NCI-H146 (cell line): ENCODE measurements at places on chromosomes 6 and 20.
A peak's percentile ranks its signal among the peaks of the same experiment; 100 is the strongest.

DNA sequence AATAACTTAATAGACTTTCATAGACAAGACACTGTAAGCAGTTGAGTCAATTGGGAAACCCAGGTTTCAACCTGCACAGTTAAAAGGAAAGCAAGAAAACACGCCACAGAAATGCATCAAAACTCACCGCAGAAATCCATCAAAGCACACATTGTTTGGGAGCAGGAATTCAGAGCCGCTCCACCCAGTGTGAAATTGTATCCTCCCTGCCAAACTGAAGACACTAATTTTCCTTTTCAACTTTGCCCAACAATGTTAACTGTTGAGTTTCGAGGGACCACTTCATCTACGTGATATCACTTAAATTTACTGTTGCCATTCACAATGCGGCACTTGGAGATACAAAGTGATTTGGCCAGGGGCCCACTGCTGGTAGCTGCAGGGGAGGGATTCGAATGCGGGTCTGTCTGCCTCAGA lies 92.7 kb downstream of the DACT2 start:
- DNase-seq, result no peak

GRCh38 chr20:45576995-45577394 lies 2.1 kb downstream of the WFDC8 start:
- no peak for DNase-seq

- DNase-seq, result no peak
Observed at GRCh38 chr6:16477367-16478149, 239.2 kb downstream of the GMPR start.

GRCh38 chr6:126026001-126026400 lies 39.7 kb downstream of the TRMT11 start:
- no peak for DNase-seq

GRCh38 chr6:36783603-36784375 lies 55.5 kb downstream of the CPNE5 start:
- DNase-seq, result no peak

DNA sequence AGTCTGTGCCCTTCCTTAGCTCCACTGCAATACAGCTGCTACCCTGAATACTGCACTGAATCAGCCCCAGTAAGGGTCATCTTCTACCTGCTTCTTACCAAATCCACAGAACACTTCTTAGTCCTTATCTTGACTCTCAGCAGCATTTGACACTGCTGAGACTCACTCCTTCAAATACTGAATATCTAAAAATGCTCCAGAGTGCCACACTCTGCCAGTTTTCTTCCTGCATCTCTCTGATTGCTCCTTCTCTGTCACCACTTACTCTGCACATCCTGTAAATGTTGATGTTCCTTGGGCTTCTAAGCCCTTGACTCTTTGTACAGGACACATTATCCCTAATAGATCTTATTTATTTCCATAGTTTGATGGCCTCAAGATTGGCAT lies 19.8 kb downstream of the MAN1A1 start:
- no peak for DNase-seq

GRCh38 chr20:61886721-61887595 lies 178.7 kb downstream of the TAF4 start:
- peak; percentile 64 for DNase-seq

- DNase-seq, result no peak
Observed at GRCh38 chr6:24908650-24909035, 27.1 kb downstream of the RIPOR2 start.

GRCh38 chr6:47008397-47008763 lies 33.8 kb downstream of the ADGRF1 start:
- DNase-seq, result no peak

GRCh38 chr20:25214426-25214790 lies 18.9 kb downstream of the ENTPD6 start:
- no peak for DNase-seq

- DNase-seq, result no peak
Observed at GRCh38 chr6:136465766-136466303, 84.4 kb downstream of the MAP7 start.

DNA sequence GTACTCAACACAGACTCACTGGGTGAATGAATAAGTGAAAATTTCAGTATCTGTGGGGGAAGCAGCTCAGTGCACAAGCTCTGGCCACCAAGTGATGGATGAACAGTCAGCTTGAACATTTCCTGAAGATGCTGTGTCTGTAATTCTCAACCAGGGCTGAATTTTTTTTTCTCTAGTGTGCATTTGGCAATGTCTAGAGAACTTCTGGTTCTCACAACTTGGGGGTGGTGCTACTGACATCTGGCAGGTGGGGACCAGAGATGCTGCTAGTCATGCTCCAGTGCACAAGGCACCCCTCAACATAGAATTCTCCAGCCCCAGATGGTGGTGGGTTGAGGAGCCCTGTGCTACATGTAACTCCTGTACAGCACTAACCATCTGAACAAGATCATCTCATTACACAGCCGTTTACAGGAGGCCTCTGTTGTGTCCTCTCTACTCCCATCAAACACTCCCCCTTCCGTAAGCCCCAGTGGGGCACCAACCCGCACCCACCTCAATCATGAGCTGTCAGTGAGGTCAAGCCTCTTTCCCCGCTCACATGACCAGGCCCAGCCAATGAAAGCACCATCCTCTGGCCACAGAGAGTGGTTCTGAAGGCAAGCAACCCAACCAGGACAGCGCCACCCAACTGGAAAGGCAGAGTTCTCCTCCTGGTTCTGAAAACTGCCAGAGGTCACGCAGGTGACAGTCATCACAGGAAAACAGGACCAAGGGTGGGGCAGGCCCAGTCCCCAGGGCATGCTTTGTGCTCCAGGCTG lies 103.9 kb upstream of the PMEPA1 start:
- DNase-seq, result no peak

DNA sequence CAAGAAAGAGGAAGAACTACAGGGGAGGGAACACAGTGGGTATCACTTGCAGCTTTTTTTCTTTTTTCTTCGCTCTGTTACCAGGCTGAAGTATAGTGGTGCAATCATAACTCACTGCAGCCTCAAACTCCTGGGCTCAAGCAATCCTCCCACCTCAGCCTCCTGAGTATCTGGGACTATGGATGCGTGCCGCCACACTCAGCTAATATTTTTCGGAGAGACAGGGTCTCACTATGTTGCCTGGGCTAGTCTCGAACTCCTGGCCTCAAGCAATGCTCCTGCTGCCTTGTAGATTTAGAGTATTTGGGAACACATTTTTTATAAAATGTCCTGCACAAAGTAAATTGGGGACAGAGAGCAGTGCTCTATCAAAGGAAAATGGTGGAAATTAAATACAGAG lies 28.3 kb downstream of the PARD6B start:
- no peak for DNase-seq

DNA sequence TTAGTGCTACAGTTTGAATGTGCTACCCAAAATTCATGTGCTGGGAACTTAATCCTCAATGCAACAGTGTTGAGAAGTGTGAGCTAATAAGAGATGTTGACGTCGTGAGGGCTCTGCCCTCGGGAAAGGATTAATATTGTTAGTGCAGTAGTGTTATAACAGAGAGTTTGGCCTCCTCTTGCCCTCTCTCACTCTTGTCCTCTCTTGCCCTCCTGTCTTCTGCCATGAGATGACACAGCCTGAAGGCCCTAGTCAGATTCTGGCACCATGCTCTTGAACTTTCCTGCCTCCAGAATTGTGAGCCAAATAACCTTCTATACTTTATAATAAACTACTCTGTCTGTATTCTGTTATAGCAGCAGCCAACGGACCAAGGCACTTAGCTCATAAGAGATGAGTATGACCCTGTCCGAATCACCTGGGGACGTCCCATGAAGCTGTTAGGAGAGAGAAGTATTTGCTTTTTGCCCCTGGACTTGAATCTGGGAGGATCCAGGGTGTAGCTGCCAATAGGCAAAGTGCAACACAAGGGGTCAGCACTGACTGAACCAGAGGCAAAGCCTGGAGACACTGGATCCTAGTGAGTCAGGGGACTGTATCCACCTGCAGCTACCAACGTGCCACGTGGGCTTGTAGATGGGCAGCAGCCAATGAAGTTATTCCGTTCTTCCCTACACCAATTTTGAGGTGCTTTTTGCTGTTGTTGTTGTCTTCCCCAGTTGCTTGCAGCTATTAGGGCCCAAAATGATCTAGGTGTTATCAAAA lies 233.7 kb downstream of the THBS2 start:
- peak; percentile 49 for DNase-seq

DNA sequence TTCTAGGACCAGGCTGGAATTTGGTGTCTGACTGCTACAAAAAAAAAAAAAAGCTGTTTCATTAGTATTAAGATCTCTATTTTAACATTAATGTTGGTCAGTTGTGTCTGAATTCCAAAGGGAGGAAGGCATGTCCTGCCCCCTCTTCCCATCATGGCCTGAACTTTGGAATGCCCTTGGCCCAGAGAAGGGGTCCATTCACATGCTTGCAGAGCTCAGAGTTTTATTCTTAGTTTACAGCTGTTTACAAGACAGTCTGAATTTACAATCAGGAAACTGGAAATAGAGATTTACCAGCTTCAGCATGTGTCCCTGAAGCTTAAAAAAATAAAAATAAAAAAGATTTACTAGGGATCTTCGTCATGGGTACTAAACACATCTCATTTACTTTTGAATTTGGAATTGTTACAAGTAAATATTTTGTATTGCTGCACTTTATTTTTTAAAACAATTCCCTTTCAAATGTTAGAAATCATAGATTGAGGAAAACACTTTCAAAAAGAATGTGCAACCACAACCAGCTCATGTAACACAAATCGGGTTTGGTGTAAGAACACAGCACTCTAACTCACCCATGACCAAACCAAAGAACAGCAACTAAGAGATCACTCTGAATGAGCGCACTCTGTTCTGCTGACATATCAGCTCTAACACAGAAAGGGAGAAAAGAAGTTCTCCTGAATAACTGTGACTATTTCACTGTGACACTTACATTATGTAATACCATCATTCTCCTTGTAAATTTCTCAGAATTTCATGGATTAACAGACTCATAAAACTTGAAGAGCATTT lies 6.6 kb upstream of the SERPINB6 start:
- DNase-seq, result no peak

GRCh38 chr6:157075549-157076450 lies 247.5 kb downstream of the TMEM242 start:
- no peak for DNase-seq

DNA sequence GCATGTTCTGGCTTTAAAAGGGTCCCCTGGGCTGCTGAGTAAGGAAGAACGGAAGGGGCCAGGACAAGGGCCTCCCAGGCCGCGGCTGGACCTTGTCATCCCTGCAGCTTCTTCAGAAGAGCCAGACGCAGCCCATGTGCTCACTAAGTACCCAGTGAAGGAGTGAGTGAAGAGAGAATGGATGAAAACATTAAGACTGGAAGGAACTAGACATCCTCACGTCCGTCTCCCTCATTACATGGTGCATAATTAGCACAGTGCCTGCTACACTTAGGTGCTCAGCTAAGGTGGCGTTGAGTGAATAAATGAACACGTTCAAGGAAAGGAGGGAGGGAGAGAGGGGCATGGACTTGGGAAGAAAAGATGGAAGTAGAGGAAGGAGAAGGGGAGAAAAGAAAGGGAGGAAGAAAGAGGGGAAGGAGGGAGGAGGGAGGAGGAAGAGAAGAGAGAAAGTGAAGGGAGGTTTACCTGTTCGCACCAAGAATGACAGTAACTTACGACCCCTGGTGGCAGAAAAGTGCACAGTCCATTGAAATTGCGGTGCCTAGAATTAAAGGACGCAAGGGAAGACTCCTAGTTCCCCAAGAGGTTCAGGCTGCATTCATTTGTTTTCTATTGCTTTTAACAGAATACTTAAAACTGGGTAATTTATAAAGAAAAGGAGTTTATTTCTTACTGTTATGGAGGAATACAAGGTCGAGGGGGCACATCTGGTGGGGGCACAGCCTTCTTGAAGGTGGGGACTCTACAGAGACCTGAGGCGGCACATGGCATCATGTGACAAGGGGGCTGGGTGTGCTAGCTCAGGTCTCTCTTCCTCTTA lies 8.0 kb downstream of the TP53RK start:
- DNase-seq, result peak; percentile 72

GRCh38 chr6:108365478-108365877 lies 70.6 kb downstream of the AFG1L start:
- peak; percentile 7 for DNase-seq

DNA sequence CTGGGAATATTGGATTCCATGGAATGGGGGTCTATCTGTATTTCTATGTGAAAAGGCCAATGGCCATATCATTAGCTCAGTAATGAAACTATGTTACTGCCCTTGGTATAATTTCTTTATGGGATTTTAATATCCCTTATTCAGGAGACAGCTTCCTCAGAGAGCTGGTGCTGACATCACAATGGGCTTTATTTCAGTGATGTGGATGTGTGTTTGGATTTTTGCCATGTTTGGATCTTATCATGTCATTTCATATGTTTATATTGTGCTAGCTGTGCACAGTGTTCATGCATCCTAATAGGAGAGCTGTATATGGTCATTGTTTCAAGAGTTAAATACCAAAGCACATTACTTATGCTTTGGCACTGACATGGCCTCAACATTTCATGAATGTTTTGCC lies 806.1 kb upstream of the MAP3K7 start:
- DNase-seq, result no peak

DNA sequence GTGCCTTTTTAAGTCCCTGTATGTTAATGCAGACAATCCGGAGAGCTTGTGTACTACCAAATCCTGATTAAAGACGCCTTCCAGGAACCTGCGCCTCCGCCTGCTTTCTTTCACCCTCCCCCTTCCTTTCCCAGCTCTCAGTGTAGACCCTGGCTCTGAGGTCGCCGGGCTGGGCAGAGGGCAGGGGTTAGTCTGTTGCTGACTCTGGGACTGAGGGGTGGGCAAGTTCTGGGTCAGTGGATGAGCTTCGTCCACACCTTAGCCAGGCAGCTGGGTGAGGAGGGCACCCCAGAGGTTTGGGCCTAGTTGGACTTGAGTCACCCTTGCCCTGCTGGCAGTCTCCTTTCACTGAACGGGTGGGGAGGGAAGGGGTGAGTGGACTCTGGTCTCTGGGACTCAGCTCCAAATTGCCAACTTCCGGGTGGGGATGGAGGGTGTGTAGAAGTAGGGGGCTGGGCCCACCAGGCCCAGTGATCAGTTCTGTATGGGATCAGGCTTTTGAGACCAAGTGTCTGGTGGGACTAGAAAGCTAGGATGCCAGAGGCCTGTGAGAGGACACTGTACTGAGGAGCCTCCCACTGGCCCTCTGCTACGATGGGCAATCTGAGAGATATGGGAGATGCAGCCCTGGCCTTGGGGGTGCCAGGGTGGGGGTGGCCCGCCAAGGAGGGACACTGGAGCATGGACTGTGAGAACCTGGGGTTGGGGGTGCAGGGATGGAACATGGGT lies 21.3 kb upstream of the SLC22A7 start:
- no peak for DNase-seq

GRCh38 chr6:37557645-37558114 lies 58.0 kb upstream of the CCDC167 start:
- no peak for DNase-seq

GRCh38 chr20:23362392-23363256 lies 642 bp downstream of the GZF1 start:
- DNase-seq, result peak; percentile 62

- DNase-seq, result no peak
Observed at GRCh38 chr20:32497589-32498224, 87.4 kb downstream of the NOL4L start.

DNA sequence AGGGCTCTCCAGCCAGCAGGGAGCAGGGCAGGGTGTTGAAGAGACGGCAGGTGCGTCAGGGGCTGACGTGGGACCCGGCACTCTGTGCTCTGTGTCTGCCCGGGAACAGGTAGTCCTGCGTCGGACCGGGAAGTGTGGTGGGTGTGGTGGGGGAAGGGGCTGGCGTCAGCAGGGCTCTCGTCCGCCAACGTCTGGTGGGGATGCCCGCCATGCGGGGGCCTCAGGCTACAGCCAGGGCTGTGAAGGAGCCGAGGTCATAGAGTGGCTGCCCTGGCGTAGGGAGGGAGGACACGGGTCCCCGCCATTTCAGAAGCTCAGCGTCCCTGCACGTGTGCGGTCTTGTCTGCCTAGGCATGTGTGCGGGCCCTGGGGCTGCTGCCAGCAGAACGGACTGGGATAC lies 25.3 kb downstream of the DNAJC5 start:
- DNase-seq, result no peak

GRCh38 chr6:70575899-70576495 lies 9.3 kb downstream of the SDHAF4 start:
- DNase-seq, result no peak
